ENCODE measurements at places on chromosomes 3 and 15. TPM values are rescaled to one million over a fixed set of nuclear protein-coding genes. Genes with fewer than 3 reads are reported as not detected.
A peak's percentile ranks its signal among the peaks of the same experiment; 100 is the strongest.

DNA sequence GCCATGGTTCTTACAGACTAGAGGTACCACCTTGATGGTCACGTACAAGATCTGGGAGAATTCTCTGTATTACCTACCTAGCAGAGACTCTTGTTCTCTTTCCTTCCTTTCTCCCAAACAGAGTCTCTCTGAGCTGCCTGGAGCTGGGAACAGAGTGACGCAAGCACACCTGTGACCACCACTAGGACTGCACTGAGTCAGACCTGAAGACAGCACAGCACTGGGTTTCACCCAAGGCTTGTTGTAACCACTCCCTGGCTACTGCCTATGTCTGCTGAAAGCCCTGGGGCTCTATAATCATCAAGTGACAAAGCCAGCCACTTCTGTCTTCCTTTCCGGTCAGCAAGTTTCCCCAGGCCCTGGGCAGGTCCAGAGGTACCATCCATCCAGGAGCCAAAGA lies 293.3 kb upstream of the CNTN4 start:
- DNase-seq: no peak

Gene SORD
- total RNA-seq: 25.9 TPM

DNA sequence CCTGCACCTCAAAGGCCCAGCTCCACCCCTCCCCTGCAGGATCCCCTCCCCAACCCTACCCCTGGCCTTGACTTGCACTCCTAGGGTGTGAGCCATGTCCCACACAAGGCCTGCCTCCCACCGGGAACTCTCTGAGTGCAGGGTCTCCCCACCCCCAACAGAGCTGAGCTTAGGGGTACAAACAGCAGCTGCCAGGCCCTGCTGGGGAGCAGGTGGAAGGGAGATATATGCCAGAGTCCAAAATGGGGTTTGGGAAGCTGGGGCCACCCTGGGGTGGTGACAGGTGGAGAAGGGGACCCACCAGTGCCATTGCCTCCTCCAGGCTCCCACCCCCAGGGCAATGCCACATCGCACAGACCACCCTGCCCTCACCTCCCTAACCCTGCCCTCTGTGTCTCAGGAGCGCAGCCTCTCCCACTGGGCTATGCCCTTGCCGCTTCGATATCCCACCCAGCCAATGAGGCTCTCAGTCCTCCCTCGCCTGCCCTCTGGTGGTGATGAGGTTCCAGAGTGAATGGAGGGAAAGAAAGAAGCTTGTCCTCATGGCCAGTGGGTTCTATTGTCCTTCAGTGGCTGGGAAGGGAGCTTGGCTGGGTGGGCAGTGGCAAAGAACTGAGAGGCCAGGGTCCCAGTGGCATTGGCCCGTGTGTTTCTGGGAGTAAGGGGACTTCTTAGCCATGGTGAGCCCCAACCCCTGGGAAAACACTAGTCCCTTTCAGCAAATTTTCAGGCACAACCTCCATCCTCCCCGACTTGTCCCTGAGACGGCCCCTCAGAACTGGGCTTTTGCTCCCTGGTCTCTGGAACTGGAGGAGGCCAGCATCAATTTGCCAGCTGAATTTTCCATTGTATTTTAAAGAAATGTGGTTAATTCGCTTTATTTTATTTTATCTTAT lies 46.8 kb downstream of the CYP11A1 start:
- DNase-seq: peak; percentile 74

Gene SLC24A5
- total RNA-seq: not detected

- DNase-seq: no peak
Observed at GRCh38 chr3:191141728-191142127, 57.3 kb upstream of the OSTN start.

- DNase-seq: no peak
Observed at GRCh38 chr3:68699541-68699940, 232.8 kb downstream of the TAFA4 start.

- no peak for DNase-seq
Observed at GRCh38 chr3:158774965-158775364, 26.9 kb upstream of the MFSD1 start.

DNA sequence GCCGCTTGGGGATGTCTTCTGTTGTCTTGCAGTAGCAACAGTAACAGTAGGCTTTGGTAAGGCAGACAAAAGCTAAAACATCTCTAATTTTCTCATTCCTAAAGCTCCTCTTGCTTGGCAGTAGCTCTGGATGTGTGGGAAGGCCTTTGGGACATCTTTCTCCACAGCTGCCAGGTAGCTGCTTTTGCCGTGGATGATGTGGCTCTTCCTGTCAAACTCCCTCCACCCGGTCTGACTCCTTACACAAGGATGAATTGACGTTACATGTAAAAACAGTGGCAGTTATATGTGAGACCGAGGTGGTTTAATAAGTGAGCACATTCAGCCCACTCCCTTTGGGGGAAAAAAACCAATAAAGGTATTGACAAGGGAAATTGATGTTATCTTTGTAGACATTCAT lies 309.1 kb downstream of the TUSC7 start:
- no peak for DNase-seq

GRCh38 chr3:141542202-141542969 lies 55.6 kb downstream of the RASA2 start:
- DNase-seq: no peak

DNA sequence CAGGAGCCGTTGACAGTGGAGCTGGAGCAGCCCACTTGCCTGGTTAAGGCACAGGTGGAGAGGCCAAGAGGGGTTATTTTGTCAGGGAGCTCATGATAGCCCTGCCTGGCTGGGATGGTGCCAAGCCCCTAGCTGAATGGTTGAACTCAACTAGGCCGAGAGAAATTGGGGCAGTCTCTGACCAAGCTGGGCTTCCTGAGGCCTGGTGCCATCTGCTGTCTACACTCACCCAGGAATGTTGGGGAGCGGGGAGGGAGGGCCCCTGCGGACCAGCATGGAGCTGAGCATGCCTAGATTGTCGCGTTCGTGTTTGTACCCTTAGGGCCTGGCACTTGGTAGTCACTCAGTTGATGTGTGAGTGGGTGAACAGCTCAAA lies 1.2 kb downstream of the BRPF1 start:
- no peak for DNase-seq

DNA sequence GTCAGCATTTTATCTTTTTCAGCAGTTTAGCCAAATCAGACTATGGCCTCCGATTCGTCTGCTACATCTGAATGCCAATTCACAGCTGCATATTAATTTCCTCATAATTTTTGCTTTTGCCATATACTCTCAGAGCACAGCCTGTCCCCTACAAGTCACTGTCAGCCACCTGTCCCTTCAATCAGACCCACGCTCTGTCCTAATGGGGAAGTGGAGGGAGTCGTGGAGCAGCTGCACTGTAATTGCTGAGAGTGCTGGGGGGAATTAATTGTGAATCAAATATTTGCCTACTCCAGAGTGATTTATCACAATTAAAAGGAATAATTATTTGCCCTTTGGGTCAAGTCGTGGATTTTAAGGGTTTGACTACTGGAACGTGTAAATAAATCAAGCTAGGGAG lies 75.5 kb downstream of the EBLN2 start:
- DNase-seq: no peak

DNA sequence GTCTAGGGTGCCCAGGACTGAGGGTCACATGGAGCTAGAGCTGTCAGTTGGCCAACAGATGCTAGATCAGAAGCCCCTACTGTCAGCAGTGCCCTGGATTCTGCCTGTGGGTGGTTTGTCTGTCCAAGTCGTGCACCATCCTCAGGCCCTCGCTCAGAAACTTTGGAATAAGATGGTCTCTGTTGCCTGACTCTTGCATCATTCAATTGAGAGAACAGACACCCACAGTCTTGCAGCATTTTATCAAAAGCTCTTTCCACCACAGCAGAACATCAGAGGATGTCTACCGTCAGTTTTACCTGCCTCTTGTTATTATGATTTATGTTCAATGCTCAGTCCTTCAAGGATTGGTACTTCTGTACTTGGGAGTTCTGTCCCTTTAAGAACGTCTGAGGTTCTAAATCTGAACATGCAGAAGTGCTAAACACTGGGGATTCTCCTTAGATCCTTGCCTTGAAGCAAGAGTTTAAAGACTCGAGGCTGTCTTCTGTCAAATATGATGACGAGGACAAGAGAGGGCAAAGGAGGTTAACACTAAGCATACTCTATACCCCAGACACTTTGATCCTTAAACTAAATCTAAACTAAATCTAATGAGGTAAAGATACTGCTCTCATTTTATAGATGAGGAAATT lies 4.8 kb downstream of the AQP9 start:
- no peak for DNase-seq

DNA sequence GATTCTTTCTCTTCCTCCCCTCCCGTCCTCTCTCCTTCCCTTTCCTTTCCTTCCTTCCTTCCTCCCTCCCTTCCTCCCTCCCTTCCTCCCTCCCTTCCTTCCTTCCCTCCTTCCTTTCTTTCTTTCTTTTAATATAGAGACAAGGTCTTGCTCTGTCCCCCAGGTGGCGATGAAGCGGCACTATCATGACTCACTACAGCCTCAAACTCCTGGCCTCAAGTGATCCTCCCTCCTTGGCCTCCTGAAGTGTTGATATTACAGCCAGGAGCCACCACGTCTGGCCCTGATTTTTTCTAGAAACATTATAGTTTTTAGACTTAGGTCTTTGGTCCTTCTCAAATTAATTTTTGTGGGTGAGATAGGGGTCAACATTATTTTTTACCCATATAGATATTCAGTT lies 15.5 kb downstream of the GRM2 start:
- DNase-seq: no peak

Gene NEK10
- 1.9 TPM for total RNA-seq

DNA sequence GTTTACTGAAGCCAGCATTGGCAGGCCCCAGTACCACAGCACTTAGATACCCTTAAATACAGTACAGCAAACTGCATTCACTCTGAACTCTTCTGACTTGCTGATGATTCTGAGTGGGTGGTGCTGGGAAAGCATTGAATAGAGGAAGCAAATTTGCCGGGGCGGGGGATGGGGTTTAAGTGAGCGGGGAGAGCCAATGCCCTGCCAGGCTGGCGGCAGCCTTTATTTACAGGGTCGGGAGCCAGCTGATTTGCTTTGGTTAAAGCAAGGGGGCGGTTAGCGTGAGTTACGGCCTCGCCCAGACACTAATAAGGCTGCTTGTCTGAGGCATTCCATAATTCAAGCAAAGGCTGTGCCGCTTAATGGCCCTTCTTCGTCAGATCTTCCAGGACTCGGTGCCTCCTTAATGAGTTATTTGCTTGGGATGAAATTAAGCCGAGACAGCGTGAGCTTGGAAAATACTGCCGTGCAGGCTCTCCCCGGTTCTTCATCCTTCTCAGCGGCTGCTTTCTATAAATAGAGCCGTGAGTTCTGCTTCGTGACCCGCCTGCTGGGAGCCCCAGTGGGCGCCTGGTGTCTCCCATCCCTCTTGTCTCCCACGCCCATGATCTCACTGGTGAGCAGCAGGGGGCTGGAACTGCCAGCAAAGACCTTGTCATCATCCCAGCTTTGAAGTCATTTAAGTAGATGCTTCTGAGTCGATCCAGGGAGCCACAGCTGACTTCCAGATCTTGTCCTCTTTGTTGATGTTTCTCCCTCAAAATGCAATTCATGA lies 25.8 kb downstream of the SPSB4 start:
- DNase-seq: no peak

DNA sequence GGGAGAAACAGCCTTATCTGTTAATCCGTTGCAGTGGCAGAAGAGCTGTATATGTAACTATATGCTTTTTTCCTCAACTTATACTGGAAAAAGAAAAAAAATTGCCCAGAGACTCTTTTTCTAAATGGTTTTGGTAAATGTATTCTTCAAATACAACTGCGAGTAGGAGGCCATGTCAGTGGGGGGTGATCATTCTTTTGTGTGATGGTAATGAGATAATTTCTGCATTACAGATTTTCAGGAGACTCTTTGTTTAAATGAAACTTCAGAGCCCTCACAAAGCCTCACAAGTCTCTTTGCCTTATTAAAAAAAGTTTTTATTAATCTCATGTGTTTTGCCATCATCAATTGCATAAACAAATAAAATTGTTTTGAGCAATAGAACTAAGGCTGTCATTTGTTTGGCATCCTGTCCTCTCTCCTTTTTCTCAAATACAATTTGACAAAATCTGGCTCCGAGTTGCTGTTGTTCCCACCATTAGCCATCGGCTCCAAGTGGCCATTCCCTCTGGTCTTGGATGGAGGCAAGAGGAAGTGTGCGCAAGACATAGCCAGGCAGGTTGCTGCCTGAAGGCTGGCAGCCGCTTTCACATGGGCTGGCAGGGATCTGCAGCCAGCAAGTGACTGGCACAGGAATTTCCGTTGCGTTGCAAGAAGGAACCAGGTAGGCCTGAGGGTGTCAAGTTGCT lies 116.7 kb downstream of the FNDC3B start:
- no peak for DNase-seq

DNA sequence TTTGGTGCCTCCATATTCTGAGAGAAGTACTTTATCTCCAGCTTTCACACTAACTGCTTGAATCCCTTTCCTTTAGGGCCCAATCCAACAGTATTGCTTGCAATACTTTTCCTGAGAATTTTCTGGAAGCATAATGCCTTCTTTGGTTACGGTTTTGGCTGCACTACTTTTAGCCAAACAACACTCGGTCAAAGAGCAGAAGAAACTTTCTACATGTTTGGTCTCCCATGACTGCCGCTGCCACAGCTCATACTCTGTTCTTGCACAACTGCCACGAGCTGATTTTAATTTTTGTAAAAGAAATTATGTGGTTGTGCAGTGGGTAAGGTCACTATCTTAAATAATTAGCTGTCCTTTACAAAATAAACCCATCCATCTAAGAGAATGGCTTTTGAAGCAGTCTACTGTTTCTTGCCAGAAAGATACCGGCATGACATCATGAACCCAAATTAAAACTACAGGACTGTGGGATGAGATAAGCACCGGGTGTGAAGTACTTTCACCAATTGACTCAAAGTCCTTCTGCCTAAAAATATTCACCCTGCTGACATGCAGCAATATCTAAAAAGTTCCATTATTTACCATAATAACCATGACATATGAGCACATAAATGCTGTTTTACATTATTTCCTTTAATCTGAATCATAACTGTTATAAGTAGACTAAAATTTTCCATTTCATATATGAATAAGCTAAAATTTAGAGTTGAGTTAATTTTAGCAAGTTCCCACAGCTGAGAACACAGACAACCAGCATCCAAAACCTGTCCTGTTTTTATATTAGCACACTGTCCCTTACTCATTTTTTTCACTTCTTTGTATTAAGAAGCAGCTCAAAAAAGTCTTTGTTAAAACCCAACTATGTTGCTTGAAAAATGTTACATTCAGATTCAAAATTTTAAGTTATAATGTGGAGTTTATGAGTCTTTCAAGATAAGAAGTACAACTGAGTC lies 1154.3 kb downstream of the EPHA3 start:
- no peak for DNase-seq

GRCh38 chr3:59817511-59817910 lies 767.7 kb upstream of the CFAP20DC start:
- DNase-seq: no peak

Gene KAT2B
- 11.2 TPM for total RNA-seq

All from SJSA1 (cell line).